ENCODE measurements at places on chromosomes 13 and 19.

- DNase-seq: no peak
Observed at GRCh38 chr13:113959198-113959597, 14.7 kb downstream of the C13orf46 start.

GRCh38 chr13:108463340-108463739 is 166.1 kb upstream of the MYO16 start:
- DNase-seq: no peak

GRCh38 chr13:28413999-28414398 is 80.9 kb downstream of the FLT1 start:
- DNase-seq: no peak

- DNase-seq: no peak
Observed at GRCh38 chr19:11460207-11460606, 20.6 kb downstream of the ELAVL3 start.

- no peak for DNase-seq
Observed at GRCh38 chr13:40333226-40333625, 333.2 kb downstream of the FOXO1 start.

- no peak for DNase-seq
Observed at GRCh38 chr19:48537541-48537940, 14.4 kb upstream of the SULT2B1 start.

DNA sequence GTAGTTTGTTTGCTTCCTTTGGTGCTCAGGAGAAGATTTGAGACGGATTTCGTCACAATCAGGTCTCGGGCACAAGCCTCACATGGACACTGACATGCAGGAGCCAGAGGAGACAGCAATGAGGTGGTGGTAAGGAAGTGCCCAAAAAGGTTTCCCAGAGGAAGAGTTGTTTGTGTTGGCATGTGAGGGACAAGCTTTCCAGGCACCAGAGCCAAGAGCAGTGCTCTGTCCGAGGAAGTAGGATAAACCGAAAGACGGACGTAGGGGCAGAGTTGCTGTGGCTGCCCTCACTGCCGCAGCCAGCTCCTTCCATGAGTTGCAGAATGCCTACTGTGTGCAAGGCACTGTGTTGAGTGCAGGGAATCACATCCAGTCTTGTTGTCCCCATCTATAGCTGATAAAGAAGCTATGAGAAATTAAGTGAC is 27.7 kb downstream of the SAE1 start:
- no peak for DNase-seq

- no peak for DNase-seq
Observed at GRCh38 chr19:27652281-27652680, 1560.7 kb downstream of the UQCRFS1 start.

GRCh38 chr13:104796581-104796980 is 1730.4 kb upstream of the SLC10A2 start:
- DNase-seq: no peak

DNA sequence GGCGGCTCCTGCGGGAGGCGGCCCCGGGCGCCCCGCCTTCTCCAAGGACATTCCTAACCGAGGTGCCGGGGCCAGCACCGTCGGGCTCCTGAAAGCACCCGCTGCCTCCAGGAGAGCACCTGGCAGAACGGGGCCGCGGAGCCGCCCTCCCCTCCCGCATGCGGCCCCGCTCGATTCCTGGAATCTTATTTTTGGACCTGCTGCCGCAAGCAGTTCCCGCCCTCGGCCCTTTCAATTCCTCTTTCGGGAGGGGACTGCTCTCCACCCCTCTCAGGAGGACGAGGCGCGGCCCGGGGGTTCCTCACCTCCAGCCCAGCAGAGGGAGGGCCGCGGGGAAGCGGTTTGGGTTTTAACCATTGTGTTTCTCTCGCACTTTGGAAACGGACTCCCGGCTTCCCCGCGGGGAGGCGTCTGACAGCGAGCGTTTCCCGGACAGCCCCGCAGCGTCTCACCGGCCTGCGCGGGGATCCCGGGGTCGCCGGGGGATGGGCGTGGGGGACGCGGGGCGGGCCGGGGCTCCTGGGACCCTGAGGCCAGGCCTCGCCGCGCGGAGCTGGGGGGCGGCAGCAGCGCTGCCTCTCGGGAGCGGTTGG is 849 bp downstream of the GAS6 start:
- no peak for DNase-seq

GRCh38 chr13:94716016-94716415 is 3.7 kb upstream of the SOX21 start:
- peak; percentile 46 for DNase-seq

GRCh38 chr19:3512562-3513228 is 6.6 kb downstream of the FZR1 start:
- DNase-seq: no peak

DNA sequence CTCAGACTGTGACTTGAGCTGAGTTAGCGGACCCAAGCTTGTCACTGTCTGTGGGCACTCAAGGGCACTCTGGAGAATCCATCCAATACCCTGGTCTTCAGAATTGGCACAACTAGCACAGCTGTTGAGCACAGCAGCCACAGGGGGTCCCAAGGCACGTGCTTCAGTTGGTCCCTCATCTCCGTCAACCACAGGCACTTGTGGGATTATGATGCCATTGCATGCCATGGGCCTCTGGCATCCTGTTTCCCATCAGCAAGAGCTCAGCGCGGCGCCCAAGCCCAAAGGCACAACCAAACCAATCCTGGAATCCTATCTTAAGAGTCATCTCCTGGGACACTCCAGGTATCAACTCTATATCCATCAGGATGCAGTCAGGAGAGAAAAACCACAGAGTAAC is 3.7 kb upstream of the B3GNT8 start:
- no peak for DNase-seq
